ENCODE measurements at places on chromosomes 4 and X. TPM values are rescaled to one million over a fixed set of nuclear protein-coding genes. Genes with fewer than 3 reads are reported as not detected.
A peak's percentile ranks its signal among the peaks of the same experiment; 100 is the strongest.

Gene GIMD1
- total RNA-seq, result not detected

Gene ASB12
- not detected for total RNA-seq

DNA sequence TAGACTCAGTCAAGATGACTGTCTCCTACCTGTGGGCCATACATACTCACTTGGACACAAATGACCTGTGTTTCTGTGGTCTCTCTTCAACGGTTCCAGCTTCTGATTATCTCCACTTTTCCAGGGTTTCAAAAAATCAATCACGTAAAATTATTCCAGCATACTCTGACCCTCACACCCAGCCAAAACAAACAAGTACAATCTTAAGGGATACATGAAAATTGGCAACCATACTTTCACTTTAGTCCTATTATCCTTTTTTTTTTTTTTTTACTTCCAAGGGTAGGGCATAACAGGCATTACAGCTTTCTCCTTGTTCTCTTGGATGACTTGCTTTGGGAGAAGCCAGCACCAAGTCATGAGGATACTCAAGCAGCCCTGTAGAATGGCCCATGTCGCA, 225.8 kb upstream of the GALNT7 start:
- no peak for DNase-seq

Gene CSN1S1
- total RNA-seq, result not detected

DNA sequence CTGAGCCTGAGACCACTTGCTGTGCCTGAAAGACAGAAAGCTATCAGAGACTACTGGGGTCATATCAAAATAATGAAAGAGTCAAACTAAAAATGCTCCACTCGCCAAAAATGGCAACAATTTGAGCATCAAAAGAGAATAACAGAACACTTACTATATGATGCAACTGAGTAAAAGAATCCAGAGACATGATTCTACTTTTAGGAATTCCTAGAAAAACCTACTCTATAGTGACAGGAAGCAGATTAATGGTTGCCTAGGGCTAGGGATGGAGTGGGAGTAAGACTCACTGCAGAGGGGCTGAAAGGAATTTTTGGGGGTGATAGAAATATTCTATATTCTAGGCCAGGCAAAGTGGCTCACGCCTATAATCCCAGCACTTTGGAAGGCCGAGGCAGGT, 29.4 kb upstream of the SLAIN2 start:
- no peak for DNase-seq

- no peak for DNase-seq
Observed at GRCh38 chrX:15474028-15474427, 19.1 kb downstream of the PIR start.

Gene RTL5
- total RNA-seq, result 0.90 TPM

GRCh38 chr4:163484906-163485305, 9.6 kb upstream of the TMA16 start:
- peak; percentile 28 for DNase-seq

DNA sequence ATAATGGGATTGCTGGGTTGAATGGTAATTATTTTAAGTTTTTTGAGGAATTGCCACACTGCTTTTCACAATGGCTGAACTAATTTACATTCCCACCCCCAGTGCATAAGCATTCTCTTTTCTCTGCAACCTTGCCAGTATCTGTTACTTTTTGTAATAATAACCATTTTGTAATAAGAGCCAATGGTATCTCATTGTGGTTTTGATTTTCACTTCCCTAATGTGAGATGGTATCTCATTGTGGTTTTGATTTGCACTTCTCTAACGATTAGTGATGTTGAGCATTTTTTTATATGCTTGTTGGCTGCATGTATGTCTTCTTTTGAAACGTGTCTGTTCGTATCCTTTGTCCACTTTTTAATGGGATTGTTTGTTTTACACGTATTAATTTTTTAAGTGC, 213.1 kb upstream of the HDX start:
- DNase-seq, result no peak

GRCh38 chr4:85476381-85476780, 1.4 kb downstream of the ARHGAP24 start:
- DNase-seq, result no peak

Gene CSTF2
- 26.1 TPM for total RNA-seq

DNA sequence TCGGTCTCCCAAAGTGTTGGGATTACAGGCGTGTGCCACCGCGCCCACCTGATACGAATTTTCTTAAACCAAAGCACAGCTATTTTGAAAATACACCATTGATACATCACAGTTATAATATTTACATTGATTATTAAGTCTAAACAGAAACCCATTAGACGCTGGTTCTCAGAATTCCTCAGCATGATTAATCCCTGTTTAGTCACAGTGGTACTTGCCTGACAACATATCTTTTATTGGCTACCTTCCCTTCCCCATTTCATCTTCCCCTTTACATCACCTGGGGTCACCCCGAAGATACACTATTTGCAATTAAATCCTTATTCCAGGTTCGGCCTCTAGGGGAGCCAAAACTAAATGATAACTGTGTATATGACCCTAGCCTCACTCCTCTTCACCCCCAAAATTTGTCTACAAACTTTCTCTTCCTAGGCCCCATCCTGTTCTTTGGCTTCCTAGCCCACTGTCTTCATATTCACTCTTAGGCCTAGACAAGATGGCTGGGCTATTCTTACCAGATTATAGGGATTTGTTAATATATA, 36.8 kb upstream of the IL1RAPL1 start:
- DNase-seq, result no peak

- DNase-seq, result no peak
Observed at GRCh38 chrX:48681539-48682183, 1.9 kb upstream of the WAS start.

GRCh38 chr4:100420571-100420970, 97.3 kb downstream of the EMCN start:
- DNase-seq, result no peak

Gene DCHS2
- total RNA-seq, result 0.29 TPM

- DNase-seq, result no peak
Observed at GRCh38 chr4:175441256-175441655, 370.8 kb downstream of the GPM6A start.

Gene TMSB15C
- total RNA-seq, result 2.2 TPM

- peak; percentile 12 for DNase-seq
Observed at GRCh38 chrX:110569506-110569905, 210.9 kb downstream of the RTL9 start.

GRCh38 chr4:85823295-85823694, 348.3 kb downstream of the ARHGAP24 start:
- no peak for DNase-seq

Gene DNAAF6
- total RNA-seq, result not detected

DNA sequence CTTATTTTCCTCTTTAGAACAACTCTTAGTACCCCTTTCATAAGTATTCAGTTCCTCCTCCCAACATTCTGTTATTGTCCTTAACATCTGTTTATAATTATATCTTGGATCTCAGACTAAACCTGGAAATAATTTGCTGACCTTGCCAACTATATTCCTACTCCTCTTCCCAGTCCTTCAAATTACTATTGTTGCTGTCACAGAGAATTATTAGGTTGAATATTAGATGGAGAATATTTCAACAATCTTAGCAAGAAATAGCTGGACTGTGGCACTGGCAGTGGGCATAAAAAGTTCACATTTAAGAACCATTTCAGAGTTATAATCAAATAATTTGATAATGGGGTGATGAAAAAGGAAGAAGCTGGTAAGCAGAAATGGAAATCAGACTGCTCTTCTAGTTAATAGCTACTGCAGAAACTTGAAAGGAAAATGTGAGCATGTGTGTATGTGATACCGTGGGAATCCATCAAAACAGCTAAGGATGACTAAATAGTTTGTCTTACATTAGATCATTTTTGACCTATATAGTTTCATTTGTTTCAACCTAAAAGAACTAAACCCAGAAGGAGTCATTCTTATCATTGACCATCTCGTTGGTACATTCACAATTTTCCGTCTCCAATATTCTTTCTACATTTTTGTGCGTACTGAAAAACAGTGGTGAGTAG, 43.3 kb upstream of the PRDM8 start:
- DNase-seq, result no peak

Gene HTT
- 20.3 TPM for total RNA-seq

All from H4 (cell line).